CD4-positive, CD25-positive, alpha-beta regulatory T cell (primary cell): ENCODE measurements at places on chromosomes 3 and 15. TPM values are rescaled to one million over a fixed set of nuclear protein-coding genes. Genes with fewer than 3 reads are reported as not detected.

- no peak for DNase-seq
These were observed 262.8 kb downstream of the RORA start for GRCh38 chr15:60966316-60966715.

DNA sequence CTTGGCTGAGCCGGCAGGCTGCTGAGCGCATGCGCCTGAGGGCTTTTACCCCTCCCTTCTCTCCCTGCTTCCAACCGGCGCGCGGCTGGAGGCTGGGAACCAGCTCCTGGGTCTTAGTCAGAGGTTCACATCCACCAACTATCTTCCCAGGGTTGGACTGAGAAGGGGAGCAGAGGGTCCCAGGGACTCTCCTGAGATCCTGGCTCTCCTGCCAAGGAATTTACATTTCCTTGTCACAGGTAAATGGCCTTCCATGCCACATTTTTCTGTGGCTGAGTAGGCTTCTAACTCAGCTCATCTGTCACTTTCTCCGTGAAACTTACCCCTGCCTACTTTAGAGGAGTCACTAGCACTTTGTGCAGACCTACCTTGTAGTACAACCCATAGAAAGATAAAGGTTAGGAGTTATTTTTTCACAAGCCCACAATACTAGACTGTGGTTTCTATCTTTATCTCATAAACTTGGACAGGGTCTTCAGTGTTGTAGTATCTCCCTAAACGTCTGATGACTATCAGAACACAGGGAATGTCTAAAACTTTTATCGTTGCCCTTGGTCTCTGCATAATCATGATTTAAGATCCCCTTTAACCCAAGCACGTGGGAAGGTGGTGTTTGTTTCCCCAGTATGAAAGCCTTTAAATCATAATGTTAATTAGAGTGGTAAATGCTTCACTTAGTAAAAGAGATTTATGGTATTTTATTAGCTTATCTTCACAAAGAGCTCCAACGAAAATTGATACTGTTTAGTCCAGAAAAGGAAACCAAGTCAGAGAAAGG lies 638 bp upstream of the TBC1D5 start:
- no peak for DNase-seq

DNA sequence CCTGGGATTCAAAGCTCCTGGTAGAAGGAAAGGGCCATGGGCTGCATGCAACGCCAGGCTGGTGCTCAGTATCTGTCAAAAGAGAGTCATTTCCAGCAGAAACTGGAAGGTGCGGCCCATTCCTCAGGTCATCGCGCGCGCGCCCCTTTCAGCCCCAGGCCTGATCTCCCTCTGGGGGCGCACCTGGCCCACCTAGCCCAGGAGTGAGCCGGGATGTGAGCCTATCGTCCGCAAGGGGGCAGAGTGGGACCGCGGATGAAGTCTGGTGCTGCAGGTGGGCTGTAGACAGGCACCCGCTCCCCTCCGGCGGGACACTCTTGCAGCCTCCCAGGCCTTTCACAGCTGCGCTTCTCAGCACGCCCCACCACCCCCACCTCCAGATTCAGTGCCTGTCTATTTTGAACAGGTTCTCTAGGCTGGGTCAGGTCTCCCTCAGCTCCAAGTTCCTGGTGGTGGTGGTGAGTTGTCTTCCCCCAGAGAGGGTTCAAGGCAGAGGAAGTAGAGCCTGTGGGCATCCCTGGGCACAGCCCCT lies 5.8 kb upstream of the RPL29 start:
- peak; percentile 85 for DNase-seq

DNA sequence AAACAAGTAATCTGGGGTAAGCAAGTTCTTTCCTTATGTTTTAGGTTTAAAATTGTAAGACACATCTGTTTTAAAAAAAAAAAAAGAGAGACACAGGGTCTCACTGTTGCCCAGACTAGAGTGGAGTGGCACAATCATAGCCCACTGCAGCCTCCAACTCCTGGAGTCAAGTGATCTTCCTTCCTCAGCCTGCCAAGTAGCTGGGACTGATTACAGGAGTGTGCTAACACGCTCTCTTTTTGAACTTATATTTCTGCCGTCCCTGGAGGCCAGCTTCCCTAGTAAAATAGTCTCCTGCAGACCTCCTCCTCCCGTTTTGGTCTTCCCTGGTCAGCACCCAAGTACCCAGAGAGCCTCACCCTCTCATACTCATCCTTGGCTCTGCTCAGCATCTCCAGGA lies 35.5 kb downstream of the DCP1A start:
- DNase-seq: no peak

- no peak for DNase-seq
These were observed 14.8 kb upstream of the FSIP1 start for GRCh38 chr15:39797407-39797806.

DNA sequence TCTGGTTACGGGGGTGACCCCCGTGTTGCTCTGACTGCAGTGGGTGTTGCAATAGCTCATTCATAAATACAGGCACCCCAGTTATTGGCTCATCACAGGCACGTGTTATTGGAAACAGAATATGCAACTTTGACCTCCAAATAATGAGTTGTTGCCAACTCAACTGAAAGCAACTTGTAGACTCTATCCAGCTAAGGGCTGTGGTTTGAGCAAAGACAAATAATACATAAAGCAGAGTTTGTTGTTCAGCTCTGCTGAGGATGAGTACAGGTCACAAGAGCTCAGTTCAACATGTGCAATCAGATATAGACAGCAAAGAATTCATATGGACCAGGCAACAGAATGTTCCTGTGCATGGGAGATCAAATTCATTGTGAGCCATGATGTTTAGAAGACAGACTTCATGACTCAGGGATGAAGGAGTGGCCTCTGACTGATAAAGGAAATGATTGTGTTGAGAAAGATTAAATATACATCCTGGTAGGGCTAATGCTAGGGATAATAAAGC lies 87.6 kb upstream of the LRIG1 start:
- DNase-seq: no peak

Gene KCNAB1
- polyA plus RNA-seq: 0.24 TPM

Gene GP9
- not detected for polyA plus RNA-seq

Gene IL12A
- 1.1 TPM for polyA plus RNA-seq

Gene SOX14
- polyA plus RNA-seq: not detected

Gene AGBL1
- not detected for polyA plus RNA-seq
